Small intestine (tissue), 16 donors: ENCODE measurements at places on chromosomes 6 and 20. TPM values are rescaled to one million over a fixed set of nuclear protein-coding genes. Genes with fewer than 3 reads are reported as not detected.

Gene MYB
- polyA plus RNA-seq: 2.7 TPM

DNA sequence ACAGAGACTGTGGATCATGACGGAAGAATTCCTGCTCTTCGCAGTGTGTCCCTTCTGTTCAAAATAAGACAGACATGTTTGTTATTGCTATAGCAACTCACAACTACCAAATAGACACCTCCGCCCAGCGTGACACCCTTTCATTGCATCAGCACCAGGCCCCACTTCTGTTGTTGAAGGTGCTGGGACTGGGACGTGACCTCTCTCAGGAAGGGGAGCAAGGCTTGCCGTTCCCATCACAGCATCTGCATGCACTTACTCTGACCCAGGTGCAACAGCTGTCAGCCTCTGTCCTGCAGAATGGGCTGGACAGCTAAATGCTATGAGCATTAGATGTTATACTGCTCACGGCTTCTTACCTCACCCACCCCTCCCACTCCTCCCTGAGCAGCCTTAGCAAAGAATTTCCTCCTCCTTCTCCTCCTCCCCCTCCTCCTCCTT lies 94.1 kb downstream of the DACT2 start:
- no peak for DNase-seq

- no peak for DNase-seq
These were observed at the start of gene FOXS1 for GRCh38 chr20:31845300-31845863. Gene FOXS1 (minus strand): TSS chr20:31845604. CDS start chr20:31845542, 62 bp downstream.

DNA sequence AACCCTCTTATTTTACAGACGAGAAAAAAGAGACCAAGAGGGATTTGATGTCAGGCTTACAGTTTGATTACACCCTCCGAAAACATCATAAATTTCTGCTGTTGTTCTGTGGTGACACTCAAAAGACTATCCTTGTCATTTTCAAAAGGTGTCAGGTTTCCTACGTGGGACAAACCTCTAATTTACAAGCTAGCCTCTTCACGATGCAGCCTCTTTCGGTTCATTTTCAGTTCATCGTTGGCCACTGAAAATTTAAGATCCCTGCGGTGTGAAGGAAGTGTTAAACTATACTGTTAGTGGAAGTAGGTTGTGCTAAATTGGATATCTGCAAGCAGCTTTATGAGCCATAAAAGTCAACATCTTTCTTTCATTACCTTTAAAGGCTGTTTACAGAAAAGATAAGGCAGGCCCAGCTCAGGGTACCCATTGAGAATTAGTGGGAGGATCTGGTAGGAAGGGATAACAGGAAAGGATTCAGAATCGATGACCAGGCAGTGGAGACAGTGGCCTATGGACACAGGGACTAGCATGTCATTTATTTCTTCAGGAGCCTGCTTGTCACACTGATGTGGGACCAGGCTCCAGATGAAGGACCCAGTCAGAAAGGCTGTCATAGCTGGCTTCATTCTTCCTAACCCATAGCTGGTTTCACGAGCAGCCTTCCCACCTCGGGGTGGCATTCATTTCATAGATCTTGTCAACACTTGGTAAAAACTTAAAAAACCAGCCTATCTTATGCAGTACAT lies 329.1 kb upstream of the SOX4 start:
- no peak for DNase-seq

DNA sequence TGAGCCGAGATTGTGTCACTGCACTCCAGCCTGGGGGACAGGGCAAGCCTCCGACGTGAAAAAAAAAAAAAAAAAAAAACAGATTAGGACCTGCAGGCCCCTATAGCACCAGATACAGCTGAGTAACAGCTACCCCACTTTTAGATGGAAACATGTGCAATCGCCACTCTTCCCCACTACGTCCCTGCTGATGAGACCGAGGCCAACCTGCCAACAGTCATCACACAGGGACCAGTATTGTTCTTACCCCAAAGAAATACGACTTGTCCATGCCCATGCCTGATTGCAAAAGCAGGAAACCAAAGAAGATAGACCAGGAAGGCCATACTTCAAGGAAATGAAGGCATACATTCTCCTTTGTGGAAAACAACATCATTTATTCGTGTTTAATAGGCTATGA lies 45.8 kb downstream of the ZMYND8 start:
- DNase-seq: no peak

DNA sequence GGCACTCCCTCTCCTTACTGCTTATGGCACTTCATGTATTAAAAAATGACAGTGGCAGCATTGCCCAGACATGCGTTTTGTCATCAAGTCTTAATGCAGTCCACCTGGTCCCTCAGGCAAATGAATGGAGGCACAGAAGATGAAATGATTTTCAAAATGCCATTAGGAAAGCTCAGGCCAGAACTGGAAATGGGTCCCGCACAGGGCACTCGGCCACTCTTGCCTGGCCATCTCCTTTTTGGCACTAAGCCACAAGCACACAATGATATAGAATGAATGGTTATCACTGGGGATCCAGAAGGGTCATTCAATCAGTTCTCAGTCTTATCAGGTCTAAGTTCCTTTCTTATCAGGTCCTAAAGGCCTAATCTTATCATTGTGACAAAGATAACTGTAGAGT lies 15.6 kb downstream of the MAS1 start:
- DNase-seq: peak; percentile 4

- no peak for DNase-seq
These were observed 2.7 kb downstream of the SLC32A1 start for GRCh38 chr20:38726804-38727606.

Gene ISM1
- polyA plus RNA-seq: not detected

DNA sequence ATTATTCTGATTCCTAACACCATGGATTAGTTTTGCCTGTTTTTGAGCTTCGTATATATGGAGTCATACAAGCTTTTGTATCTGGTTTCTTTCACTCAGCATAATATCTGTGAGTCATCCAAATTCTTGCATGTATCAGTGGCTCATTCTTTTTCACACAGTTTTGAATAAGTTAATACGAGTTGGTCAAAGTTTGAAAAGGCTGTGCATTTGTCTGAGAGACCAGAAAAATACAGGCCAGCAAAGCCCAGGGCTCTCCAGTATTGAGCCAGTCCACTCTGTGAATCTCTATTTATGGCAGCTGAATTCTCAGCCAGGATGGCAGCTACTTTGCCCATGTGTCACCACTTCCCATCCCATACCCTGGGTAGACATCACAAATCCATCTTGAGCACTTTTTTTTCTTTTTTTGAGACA lies 7.2 kb upstream of the CHMP4B start:
- no peak for DNase-seq

- DNase-seq: no peak
These were observed 541.2 kb upstream of the FLRT3 start for GRCh38 chr20:14878676-14879019.

GRCh38 chr6:148888856-148889255 lies 142.0 kb downstream of the UST start:
- DNase-seq: no peak

Gene NELFCD
- polyA plus RNA-seq: 45.2 TPM

GRCh38 chr6:63677282-63677681 lies 41.7 kb downstream of the PHF3 start:
- peak; percentile 87 for DNase-seq

GRCh38 chr6:38593409-38593808 lies 46.3 kb downstream of the BTBD9 start:
- DNase-seq: no peak

DNA sequence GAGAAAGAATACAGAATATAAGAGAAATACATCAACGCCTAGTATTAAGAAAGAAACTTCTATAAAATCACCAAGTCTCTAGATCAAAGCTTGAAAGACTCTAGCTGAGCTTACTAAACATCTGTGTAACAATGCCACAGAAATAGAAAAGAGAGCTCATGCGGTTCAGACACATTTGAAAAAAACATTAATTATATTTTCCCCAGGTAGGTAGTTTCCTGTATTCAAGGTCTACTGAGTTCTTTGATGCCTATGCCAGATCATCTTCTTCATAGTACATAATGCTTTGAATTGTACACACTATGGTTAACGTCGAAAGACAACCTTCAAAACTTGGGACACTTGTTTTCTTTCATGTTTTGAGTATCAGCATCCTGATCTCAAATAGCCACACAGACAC lies 11.3 kb downstream of the MOXD1 start:
- no peak for DNase-seq

- no peak for DNase-seq
These were observed 11.3 kb downstream of the NFATC2 start for GRCh38 chr20:51531141-51531710.

- peak; percentile 28 for DNase-seq
These were observed 71.4 kb upstream of the PBOV1 start for GRCh38 chr6:138289739-138290138.

GRCh38 chr6:11258260-11259237 lies 26.1 kb upstream of the NEDD9 start:
- peak; percentile 90 for DNase-seq

DNA sequence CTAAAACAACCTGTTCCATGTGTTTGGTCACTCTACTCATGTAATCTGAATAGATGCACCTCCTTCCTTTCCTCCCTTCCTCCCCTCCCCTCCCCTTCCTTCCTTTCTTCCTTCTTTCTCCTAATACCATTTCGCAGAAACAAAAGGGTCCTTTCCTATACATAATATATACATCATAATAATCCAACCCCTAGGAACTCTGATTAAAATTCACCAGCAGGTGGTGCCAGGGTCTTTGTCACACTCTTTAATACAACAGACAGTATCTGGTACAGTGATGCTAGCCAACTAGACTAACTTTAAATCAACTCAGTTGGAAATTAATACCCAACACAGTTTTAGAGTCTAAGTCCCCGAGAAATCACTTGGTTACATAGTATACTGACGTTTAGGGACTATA lies 181.2 kb upstream of the SHLD1 start:
- peak; percentile 69 for DNase-seq
